Retinal pigment epithelial cell (primary cell): ENCODE measurements at places on chromosomes 12 and 14.

DNA sequence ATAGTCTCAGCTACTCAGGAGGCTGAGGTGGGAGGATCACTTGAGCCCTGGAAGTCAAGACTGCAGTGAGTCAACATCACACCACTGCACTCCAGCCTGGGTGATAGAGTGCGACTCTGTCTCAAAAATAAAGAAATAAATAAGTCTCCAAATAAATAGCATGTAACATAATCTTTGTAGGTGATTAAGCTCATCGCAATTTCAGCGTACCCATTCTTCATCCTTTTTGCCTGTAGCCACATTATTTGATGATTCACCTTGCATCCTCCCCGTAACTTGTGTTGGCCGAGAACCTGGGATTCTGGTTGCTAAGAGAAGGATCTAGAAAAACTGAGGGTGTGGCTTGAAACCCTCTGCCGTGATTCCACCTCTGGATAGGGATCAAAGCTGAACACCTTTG, 115.1 kb downstream of the GALC start:
- DNase-seq = no peak

- DNase-seq = no peak
Measured at GRCh38 chr12:122732170-122732569, 1.5 kb upstream of the HCAR1 start.

- DNase-seq = no peak
Measured at GRCh38 chr12:106247674-106248311, at the start of gene CKAP4. CKAP4 (minus strand) TSS chr12:106248020; CDS start chr12:106247851, 169 bp downstream.

DNA sequence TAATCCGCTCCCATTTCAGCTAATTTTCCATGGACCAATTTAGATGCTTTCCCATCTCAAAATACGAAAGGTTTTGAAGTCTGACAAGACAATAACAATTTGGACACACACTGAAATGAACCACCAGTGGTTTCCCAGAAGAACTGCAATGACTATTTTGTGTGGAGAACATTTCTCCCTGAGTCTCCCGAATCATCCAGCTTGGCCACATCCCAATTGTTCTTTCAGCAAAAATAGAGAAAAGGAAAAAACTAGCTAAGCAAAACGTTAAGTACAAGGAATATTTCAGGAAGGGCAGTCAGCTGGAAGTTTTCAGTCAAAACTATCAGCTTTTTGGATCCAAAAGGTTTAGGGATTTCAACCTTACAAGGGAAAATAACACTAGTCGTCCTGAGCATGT, 390.6 kb downstream of the KCNH5 start:
- no peak for DNase-seq

GRCh38 chr14:38848243-38848935, 254.6 kb downstream of the SEC23A start:
- DNase-seq = no peak

DNA sequence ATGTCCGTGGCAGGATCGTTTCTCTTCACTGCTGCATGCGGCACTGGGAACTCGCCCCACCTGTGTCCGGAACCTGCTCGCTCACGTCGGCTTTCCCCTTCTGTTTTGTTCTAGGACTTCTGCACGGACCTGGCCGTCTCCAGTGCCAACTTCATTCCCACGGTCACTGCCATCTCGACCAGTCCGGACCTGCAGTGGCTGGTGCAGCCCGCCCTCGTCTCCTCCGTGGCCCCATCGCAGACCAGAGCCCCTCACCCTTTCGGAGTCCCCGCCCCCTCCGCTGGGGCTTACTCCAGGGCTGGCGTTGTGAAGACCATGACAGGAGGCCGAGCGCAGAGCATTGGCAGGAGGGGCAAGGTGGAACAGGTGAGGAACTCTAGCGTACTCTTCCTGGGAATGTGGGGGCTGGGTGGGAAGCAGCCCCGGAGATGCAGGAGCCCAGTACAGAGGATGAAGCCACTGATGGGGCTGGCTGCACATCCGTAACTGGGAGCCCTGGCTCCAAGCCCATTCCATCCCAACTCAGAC, 1.2 kb downstream of the FOS start:
- no peak for DNase-seq

DNA sequence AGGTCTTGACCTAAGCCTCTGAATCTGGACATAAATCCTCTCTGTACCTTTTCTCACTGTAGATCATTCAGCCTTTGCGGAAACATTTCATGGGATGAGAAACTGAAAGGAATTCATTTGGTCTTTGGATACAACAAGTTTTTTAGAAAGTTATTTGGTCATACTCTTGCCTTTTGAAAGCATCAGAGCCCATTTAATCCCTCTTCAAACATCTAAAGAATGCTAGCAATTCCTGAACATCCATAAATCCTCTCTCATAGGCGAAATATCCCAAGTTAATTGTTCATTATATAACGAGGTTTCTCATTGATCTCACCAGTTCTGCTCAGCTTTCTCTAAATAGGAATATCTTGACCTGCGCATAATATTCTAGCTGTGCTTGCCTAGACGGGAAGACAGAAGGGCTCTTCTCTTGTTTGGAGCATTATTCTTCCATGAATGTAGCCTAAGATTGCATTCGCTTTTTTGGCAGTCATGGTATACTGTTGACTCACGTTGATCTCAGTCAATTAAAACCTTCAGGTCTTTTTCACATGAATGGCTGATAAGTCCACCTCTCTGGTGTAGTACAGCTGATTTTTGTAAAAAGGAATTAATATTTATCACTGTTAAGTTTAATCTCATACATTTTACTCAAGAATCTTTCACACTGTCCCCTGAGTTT, 24.1 kb downstream of the NTN4 start:
- DNase-seq = peak; percentile 74

GRCh38 chr14:103408491-103409155, 23.4 kb downstream of the MARK3 start:
- no peak for DNase-seq

- peak; percentile 44 for DNase-seq
Measured at GRCh38 chr12:57583008-57583831, 7.8 kb upstream of the PIP4K2C start.

GRCh38 chr12:103785243-103786031, 55.6 kb downstream of the NT5DC3 start:
- DNase-seq = no peak

- DNase-seq = no peak
Measured at GRCh38 chr12:106246891-106247673, 738 bp downstream of the CKAP4 start.

- DNase-seq = no peak
Measured at GRCh38 chr14:30058401-30058800, 130.8 kb upstream of the PRKD1 start.

DNA sequence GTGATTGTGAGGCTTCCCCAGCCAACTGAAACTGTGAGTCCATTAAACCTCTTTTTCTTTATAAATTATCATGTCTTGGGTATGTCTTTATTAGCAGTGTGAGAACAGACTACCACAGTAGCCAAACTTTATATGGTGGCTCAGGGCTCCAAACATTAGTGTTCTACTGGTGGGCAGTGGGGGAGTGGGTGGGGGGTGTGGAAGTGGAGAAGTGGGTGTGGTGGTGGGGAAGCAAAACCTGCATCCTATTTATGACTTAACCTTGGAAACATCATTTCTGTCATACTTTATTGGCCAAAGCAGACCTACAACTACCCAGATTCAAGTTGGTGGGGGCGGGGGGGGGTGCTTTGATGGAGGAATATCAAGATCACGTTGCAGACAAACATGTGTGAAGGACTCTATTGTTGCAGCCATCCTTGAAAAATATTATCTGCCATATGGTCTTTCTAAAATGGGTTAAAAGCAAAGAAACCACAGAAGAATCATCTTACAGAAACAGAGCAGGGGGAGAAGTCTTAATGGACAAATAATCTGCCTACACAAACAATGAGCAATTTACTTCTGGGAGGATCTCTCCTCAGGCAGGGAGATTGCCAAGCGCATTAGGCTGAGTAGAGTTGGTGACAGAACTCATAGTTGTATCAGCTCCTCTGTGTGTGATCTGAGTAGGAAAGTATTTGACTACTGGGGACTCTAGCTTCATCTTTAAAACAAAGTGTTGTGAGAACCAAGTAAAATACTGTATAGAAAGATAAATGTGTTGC, 1.4 kb upstream of the PWP1 start:
- no peak for DNase-seq

GRCh38 chr12:112977641-112978040, 678 bp upstream of the OAS2 start:
- DNase-seq = no peak

GRCh38 chr12:126355346-126355745, 1290.1 kb downstream of the AACS start:
- DNase-seq = no peak

DNA sequence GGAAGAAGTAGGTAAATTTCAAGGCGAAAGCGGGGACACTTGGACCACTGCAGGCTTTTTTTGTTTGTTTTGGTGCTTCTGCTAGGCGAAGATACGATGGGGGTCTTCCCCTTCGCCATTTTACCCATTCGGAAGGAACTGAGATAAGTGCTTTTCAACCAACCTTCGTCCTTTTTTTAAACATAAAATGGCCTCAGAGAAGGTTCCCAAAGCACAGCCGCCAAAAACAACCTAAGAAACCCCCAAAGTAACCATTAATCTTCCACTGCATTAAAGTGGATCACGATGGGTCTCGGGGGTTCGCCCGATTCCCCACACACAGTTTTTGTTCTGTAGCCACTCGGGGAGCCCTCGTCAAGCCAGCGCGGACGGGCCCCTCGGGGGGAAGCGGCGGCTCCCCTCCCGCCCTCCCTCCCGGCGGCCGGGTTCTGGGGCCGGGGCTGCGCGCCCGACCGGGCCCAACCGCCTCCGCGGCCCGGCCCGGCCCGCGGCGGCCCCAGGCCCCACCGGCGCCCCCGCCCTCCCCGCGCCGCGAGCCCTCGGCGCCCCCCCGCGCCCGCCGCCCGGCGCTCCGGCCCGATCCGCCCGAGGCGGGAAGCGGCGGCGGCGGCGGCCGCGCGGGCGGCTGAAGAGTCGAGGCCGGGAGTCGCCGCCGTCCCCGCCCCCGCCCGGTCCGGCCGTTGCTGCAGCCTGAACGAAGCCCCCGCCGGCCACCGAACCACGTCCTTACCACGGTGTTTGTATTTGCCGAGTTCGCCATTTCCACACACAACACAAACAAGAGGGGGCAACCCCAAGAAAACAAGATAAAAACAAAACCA, 790 bp downstream of the GTF2A1 start:
- no peak for DNase-seq

- no peak for DNase-seq
Measured at GRCh38 chr12:105843986-105844760, 294.6 kb downstream of the NUAK1 start.

- DNase-seq = no peak
Measured at GRCh38 chr12:67712011-67712410, 63.5 kb downstream of the DYRK2 start.
